ENCODE measurements at places on chromosomes 6 and 20.

GRCh38 chr6:105458551-105458950, 55.7 kb upstream of the PREP start:
- DNase-seq, result no peak

DNA sequence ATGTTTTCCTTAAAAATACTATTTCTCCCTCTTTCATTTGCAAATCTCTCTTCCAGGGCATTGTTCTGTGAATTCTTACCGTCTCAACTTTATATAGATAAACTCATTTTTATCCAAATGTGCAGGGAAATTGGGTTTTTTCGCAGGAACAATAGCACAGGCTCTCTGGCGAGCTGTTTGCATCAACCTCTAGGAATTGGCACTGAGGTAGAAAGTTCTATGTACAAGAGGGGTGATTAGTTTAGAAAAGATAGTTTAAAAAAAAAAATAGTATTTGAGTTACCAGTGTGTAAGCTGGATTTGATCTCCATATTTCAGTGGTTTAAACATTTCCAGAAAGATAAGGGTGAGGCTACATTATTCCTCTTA, 129.7 kb upstream of the BTN3A2 start:
- no peak for DNase-seq

GRCh38 chr20:58623579-58624473, 27.3 kb upstream of the STX16 start:
- no peak for DNase-seq

- no peak for DNase-seq
Measured at GRCh38 chr6:167804281-167805013, 22.3 kb upstream of the AFDN start.

DNA sequence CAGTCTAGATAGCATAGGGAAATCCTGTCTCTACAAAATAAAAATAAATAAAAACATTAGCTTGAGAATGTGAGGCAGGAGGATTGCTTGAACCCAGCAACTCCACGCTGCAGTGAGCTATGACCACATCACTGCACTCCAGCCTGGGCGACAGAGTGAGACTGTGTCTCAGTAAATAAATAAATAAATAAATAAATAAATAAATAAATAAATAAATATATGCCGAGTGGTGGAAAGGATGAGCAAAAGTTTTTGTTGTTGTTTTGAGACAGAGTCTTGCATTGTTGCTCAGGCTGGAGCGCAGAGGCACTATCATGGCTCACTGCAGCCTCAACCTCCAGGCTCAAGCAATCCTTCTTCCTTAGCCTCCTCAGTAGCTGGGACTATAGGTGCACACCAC, 53.4 kb downstream of the TFAP2A start:
- DNase-seq, result no peak

- DNase-seq, result no peak
Measured at GRCh38 chr6:15363523-15364400, 117.9 kb downstream of the JARID2 start.

DNA sequence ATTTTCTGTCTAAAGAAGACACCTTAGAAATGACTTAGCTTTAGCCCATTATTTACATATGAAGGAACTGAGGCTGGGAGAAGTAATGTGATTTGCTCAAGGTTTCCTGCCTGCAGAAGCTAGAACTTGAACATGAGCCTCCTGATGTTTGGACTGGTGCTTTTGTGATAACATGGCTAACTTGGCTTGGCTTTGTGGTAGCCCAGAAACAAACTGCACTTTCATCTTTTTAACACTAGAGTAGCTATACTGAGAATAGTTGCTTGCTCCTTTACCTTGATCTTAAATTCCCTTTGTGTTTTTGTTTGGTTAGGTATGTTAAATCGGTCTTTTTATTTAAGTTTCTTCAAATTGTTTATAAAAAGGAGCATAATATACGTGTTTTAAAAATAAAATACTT, 163.5 kb upstream of the MANEA start:
- no peak for DNase-seq

DNA sequence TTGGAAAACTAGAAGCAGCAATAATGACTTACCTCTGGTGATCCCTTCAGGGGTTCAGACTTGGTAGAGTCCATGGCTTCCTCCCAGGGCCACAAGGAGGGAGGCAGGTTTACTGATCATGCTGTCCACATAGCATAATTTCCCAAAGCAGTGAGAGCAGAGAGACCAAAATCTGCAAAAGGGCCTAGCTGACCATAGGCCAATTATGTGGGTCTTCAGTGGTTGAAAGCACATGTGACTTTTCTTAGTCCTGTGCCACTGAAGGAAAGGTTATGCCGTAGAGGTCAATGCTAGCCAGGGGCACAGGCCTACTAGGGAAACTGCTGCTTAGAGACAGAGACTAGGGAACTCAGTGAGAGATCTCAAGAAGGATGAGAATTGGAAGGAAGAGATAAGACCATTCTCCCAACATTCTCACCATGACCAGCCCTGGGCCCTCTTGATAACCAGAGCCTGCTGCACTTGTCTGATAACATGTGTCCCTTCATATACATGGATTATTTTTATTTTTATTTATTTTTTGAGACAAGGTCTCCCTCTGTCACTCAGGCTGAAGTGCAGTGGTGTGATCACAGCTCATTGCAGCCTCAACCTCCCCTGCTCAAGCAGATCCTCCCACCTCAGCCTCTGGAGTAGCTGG, 2.0 kb upstream of the GTPBP2 start:
- no peak for DNase-seq

DNA sequence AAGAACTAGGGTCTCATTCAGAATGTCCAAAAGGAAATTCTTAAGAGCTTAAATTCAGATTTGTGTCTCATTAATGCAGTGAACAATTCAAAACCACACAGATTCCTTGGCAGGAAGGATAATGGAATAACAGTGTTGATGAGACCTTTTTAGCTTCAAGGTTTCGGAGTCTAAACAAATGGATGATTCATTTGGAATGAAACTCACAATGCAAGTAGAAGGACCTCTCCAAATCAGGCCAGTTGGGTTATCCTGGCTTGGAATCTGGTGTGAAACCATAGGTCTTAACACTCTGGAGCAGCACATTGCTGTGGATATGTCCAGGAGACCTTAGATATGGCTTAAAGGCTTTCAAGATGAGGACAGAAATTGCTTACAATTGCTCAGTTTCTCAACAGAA, 44.9 kb downstream of the KCTD20 start:
- DNase-seq, result no peak

DNA sequence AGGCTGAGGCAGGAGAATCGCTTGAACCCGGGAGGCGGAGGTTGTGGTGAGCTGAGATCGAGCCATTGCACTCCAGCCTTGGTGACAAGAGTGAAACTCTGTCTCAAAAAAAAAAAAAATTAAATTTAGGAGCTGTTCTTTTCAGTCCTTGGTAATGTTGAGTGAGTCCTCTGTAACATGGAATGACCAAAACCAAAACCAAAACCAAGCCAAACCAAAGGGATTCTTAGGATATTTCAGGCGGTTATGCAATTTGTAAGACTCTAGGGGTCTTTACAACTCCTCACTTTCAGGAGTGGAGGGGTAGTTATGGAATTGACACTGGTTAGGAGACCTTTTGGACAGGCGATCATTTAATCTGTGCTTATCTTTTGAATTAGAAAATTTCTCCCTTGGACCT, 15.8 kb downstream of the TIAM2 start:
- DNase-seq, result no peak

- peak; percentile 58 for DNase-seq
Measured at GRCh38 chr20:33522256-33522820, 32.4 kb downstream of the CBFA2T2 start.

DNA sequence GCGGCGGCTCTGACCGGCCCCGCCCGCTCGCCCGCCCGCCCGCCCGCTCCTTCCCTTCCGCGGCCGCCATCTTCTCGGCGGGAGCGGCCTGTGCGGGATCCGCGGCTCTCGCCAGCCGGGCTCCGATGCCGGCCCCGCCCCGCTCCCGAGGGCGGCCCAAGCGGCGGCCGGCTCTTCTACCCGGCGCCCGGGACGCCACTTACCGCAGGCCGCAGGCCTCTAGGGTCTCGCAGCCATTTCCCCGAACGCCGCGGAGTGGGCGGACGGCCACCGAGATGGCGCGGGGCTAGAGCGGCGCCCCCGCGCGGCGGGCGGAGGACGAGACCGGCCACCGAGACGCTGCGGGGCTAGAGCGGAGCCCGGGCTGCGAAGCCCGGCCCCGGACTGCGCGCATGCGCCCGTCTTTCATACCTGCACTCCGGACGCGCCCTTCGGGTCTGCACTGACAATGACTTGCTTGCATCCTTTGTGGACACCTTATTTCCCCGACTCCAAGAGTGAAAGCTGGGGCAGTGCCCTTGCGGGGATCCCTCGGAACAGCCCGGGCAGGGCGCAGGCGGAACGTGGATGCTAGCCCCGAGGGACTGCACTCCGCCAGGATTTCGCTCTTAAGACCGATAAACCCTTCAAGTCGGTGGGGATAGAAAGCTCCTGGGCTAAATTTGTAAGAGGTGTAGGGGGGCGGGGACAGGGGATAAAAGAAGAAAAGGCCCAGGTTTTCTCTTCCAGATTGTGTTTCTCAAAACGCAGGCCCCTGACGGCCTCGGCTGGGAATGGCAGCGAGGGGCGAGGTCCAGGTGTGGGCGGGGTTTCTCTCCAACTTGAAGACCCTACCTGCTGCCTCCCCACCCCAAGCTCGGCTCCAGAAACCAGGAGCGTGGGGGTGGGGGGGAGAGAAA, at the start of gene DIDO1:
TSS of gene DIDO1 (minus strand) at position 277 of the 899 bp plus-strand sequence.
- peak; percentile 75 for DNase-seq

DNA sequence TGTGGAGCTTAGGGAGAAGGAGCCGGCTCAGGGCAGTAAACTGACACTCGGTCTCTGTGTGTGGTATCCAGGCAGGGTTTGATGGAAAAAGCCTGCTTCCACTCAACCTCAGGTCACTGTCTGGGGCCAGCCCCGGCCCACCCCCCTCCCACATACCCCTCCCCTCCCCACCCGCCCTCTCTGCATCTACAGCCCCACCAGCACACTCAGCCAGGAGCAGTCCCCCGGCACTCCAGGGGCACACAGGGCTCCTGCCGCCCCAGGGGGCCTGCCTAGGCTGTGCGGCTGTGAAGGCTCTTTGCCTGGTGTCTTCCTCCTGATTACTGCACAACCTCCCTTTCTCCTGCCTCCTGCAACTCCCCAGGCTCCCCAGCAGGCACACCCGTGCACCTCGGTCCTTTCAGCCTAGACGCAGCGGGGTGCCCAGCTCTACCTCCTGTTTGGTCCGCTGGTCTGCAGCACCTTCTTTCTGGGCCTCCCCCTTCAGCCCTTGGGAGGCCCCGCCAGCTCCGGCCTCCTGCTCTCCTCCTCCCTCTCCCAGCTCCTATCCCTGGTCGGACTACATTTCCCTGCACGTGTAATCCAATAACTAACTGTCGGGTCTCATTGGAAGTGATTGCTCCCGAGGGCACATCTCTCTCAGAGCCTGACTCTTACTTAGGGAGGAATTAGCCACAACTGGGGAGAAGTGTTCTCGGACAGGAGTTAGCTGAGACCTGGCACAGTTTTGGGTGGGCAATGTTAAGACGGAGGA, 1.3 kb upstream of the FOXF2 start:
- no peak for DNase-seq

- no peak for DNase-seq
Measured at GRCh38 chr6:24064106-24064505, 61.9 kb upstream of the NRSN1 start.

- no peak for DNase-seq
Measured at GRCh38 chr6:168158213-168158979, 79.4 kb upstream of the FRMD1 start.

GRCh38 chr6:37007340-37008043, 2.0 kb downstream of the FGD2 start:
- no peak for DNase-seq

DNA sequence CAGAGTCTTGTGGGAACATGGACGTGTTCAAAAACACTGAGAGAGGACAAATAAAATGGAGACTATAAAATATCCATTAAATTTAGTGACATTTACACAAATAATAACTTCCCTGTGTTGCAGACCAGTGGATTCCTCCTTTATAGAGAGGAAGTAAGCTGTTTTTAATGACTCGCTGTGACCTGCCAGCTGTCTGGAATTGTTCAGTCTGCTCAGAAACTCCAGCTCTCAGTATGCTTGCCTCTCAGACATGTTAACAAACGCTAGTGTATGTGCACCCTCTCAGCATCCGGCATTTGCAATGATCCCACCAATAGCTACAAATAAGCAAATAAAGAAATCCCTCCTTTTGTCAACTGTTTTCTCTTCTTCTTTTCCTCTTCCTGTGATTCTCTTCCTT, 158.0 kb upstream of the TCF21 start:
- DNase-seq, result no peak

Data from T-helper 2 cell (primary cell).